ENCODE measurements at places on chromosomes 1 and 21. TPM values are rescaled to one million over a fixed set of nuclear protein-coding genes. Genes with fewer than 3 reads are reported as not detected.

GRCh38 chr1:165828669-165829329 is 1.4 kb downstream of the UCK2 start:
- peak overlapping the region; percentile 76 for H3K27ac ChIP-seq
- no peaks in the 10 kb centered on the region for H3K27me3 ChIP-seq
- DNase-seq = peak; percentile 73
- H3K36me3 ChIP-seq = no peaks in the 10 kb centered on the region
- H3K4me3 ChIP-seq = peak overlapping the region; percentile 69
- H3K4me1 ChIP-seq = peaks cover 3% of the 10 kb centered on the region

DNA sequence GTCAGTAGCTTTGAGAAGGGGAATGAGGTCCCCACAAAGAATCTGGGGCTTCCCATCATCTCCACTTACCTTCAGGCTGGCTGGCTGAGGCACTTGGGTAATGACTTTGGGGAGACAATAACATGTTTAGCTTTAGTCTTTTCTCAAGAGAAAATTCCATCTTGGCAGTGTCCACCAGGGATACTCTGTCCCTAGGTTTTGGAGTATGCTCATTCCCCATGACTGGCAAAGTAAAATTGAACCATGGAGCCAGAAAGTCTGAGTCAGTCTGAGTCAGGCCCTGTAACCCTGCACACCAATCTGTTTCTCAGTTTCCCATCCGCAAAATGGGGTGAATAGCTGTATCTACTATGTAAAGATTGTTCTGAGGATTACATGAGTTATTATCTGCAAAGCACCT is 28.2 kb downstream of the RUNX1 start:
- H3K4me3 ChIP-seq = no peak overlapping the region
- DNase-seq = no peak
- peaks cover 43% of the 10 kb centered on the region for H3K4me1 ChIP-seq

DNA sequence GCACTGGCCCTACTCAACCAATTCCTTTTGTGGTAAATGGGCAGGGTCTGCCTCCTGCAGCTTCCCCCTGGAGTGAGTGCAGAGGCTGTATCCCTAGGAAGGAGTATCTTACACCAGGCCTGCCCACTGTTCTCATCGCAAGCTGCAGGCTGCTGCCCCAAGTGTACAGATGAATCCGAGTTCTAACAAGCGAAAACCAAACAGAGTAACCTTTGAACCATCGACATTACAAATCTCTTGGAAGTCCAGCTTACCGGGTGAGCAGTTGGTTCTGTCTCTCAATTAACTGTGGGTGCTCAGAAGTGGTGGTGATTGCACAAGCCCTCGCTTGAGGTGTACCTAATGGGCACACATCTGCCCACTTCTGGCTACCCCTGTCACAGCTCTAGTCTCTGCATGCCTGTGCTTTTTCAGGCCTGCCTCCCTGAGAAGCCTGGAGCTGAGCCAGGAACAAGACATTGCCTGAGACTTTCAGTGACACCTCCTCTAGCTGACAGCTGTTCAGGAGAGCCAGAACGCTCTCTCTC is 22.7 kb downstream of the INAVA start:
- no peak overlapping the region for H3K4me3 ChIP-seq
- H3K27ac ChIP-seq = peak overlapping the region; percentile 6
- H3K27me3 ChIP-seq = no peaks in the 10 kb centered on the region
- peak; percentile 86 for DNase-seq
- H3K4me1 ChIP-seq = peaks cover 13% of the 10 kb centered on the region

- H3K27me3 ChIP-seq = no peaks in the 10 kb centered on the region
- no peak for DNase-seq
- peaks cover 18% of the 10 kb centered on the region for H3K36me3 ChIP-seq
- H3K27ac ChIP-seq = no peak overlapping the region
- H3K4me3 ChIP-seq = no peak overlapping the region
These were observed 131.7 kb downstream of the SYT2 start for GRCh38 chr1:202578565-202578964.

PDZK1IP1 gene
- polyA plus RNA-seq = 134 TPM

PRR9 gene
- polyA plus RNA-seq = not detected

DNA sequence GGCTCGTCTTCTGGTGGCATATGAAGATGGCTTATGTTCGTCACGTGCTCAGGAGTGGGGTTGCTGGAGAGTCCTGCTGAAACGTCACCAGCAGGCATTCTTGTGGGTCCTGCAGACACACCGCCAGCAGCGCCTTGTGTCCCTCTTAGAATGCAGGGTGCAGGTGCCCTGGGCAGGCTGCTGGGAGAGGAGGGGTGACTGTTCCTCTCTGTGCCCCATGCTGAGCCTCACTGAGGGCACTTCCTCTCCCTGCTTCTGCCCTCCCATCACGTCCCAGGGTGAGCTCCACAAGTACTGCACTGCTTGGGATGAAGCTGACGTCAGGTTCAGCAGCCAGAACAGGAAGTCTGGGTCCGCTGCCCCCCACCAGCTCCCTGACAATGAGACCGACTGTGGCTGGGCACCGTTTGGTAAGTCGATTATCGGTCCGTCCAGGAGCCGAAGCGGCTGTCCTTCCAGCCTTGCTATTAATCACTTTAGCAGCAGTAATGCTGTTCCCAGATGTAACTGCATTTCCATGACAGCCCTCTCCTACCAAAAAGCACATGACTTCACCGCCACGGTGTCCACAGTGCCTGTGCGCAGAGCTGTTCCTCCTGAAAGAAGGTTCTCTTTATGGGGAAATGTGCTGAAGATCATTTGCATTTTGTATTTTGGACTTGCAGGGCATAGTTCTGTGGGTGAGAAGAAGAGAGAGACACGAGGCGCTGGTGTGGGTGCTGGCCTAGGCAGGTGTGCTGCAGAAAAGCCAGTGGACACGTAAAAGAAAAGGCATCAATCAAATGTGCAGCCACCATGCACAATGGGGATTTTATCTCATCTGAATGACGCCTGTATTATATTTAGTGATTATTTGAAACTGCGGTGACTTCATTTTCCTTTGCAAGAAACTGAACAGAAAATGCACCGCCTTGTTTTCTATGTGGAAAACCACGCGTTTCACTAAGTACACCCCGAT is 21.0 kb downstream of the SLC37A1 start:
- no peak overlapping the region for H3K4me3 ChIP-seq
- peak; percentile 89 for DNase-seq
- no peaks in the 10 kb centered on the region for H3K27me3 ChIP-seq
- H3K36me3 ChIP-seq = peaks cover 87% of the 10 kb centered on the region
- peak overlapping the region; percentile 38 for H3K27ac ChIP-seq
- H3K4me1 ChIP-seq = no peaks in the 10 kb centered on the region

DNA sequence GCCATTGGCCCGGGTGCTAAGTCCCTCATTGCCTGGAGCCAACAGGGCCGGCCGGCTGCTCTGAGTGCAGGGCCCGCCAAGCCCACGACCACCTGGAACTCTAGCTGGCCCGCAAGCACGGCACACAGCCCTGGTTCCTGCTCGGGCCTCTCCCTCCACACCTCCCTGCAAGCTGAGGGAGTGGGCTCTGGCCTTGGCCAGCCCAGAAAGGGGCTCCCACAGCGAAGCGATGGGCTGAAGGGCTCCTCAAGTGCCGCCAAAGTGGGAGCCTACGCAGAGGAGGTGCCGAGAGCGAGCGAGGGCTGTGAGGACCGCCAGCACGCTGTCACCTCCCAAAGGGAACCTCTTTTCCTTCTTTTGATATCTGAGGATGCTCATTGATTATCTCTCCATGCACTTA is 283.4 kb downstream of the PRDM2 start:
- no peak overlapping the region for H3K27ac ChIP-seq
- DNase-seq = no peak
- no peaks in the 10 kb centered on the region for H3K27me3 ChIP-seq
- H3K4me3 ChIP-seq = no peak overlapping the region

GRCh38 chr1:207333009-207333600 is 11.6 kb downstream of the CD55 start:
- peaks cover 11% of the 10 kb centered on the region for H3K36me3 ChIP-seq
- no peak overlapping the region for H3K27ac ChIP-seq
- no peaks in the 10 kb centered on the region for H3K27me3 ChIP-seq
- no peak overlapping the region for H3K4me3 ChIP-seq

CNR2 gene
- polyA plus RNA-seq = not detected

KLHDC8A gene
- polyA plus RNA-seq = 1.1 TPM

RBM8A gene
- polyA plus RNA-seq = 62.2 TPM

DNA sequence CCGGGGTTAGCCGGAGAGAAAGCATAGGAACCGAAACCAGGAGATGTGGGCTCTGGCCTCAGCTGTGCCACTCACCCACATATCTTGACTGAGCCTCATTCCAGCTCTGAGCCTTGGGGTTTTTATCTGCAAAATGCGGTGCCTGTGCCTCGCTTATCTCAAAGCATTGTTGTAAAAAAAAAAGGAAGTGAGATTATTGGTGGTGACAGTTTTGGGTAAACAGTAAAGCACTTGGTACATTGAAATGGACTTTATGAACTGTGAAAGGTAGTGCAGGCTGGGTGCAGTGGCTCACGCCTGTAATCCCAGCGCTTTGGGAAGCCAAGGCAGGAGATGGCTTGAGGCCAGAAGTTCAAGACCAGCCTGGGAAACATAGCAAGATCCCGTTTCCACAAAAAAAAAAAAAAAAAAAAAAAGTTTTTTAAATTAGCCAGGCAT is 3.8 kb downstream of the PTAFR start:
- H3K27ac ChIP-seq = no peak overlapping the region
- no peaks in the 10 kb centered on the region for H3K36me3 ChIP-seq
- H3K4me3 ChIP-seq = no peak overlapping the region
- DNase-seq = peak; percentile 82
- H3K4me1 ChIP-seq = peaks cover 6% of the 10 kb centered on the region

GRCh38 chr1:55039342-55040082 is at the start of gene PCSK9:
Gene PCSK9, plus strand, starts transcription at chr1:55039548. Its CDS starts 290 bp downstream, at chr1:55039838.
- no peak within 1 kb of the TSS for H3K27ac ChIP-seq
- DNase-seq = peak; percentile 74
- H3K4me3 ChIP-seq = peak within 1 kb of the TSS; percentile 38
- no peaks in the 10 kb centered on the region for H3K4me1 ChIP-seq
- no peaks in the 10 kb centered on the region for H3K36me3 ChIP-seq

- no peak overlapping the region for H3K27ac ChIP-seq
- H3K4me3 ChIP-seq = no peak overlapping the region
- no peaks in the 10 kb centered on the region for H3K27me3 ChIP-seq
These were observed 164.9 kb downstream of the CAMTA1 start for GRCh38 chr1:6950001-6950765.

FAM3B gene
- polyA plus RNA-seq = 35.8 TPM

CHRNB2 gene
- 0.75 TPM for polyA plus RNA-seq

DNA sequence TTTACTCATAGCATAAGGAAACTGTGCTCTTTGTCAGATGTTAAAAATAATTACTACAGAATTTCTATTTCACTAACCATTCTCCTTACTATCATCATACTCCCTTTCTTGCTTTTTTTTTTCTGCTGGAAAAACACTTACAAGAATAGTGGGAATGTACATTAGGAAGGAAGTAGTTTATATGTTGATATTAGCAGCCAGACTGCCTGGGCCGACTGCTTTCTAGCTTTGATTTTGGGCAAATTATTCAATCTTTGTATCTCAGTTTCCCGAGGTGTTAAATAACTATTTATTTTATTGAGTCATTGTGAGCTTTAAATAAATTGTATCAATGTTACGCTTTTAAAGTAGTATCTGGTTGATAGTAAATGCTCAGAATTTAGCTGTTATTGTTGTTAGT is 122.4 kb downstream of the USP25 start:
- H3K36me3 ChIP-seq = peaks cover 3% of the 10 kb centered on the region
- no peaks in the 10 kb centered on the region for H3K4me1 ChIP-seq
- DNase-seq = no peak
- no peak overlapping the region for H3K4me3 ChIP-seq
- no peaks in the 10 kb centered on the region for H3K27me3 ChIP-seq
- H3K27ac ChIP-seq = no peak overlapping the region

RGS18 gene
- polyA plus RNA-seq = 0.67 TPM

- H3K27ac ChIP-seq = no peak overlapping the region
- H3K36me3 ChIP-seq = no peaks in the 10 kb centered on the region
- H3K4me1 ChIP-seq = peaks cover 12% of the 10 kb centered on the region
- no peak overlapping the region for H3K4me3 ChIP-seq
- peak; percentile 7 for DNase-seq
These were observed 1.0 kb upstream of the GALNT2 start for GRCh38 chr1:230066031-230066430.

DNA sequence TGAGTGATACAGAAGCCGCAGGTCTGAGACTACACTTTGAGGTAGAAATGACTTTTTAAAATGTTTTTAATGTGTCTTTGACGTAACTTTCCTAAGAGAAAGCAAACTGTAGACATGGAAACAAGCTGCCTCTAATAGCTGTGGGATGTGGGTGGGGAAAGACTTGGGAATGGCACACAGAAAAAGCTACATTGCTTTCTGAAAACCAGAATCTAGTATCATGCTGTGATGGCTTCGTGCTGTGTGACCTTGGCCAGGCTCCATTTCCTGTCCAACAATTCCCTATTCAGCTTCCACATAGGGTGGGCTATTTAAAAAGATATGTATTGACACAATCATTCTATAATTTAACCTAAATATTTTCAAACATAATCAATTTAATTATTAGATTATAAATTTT is 909.1 kb downstream of the NCAM2 start:
- H3K36me3 ChIP-seq = no peaks in the 10 kb centered on the region
- DNase-seq = no peak
- no peak overlapping the region for H3K4me3 ChIP-seq
- no peaks in the 10 kb centered on the region for H3K27me3 ChIP-seq
- no peaks in the 10 kb centered on the region for H3K4me1 ChIP-seq
- H3K27ac ChIP-seq = no peak overlapping the region

PLOD1 gene
- 43.1 TPM for polyA plus RNA-seq

GRCh38 chr1:162335126-162335525 is 41.5 kb downstream of the SPATA46 start:
- H3K4me1 ChIP-seq = no peaks in the 10 kb centered on the region
- no peaks in the 10 kb centered on the region for H3K27me3 ChIP-seq
- no peak overlapping the region for H3K27ac ChIP-seq
- no peaks in the 10 kb centered on the region for H3K36me3 ChIP-seq
- H3K4me3 ChIP-seq = no peak overlapping the region
